ENCODE measurements at places on chromosomes 2 and 18.

DNA sequence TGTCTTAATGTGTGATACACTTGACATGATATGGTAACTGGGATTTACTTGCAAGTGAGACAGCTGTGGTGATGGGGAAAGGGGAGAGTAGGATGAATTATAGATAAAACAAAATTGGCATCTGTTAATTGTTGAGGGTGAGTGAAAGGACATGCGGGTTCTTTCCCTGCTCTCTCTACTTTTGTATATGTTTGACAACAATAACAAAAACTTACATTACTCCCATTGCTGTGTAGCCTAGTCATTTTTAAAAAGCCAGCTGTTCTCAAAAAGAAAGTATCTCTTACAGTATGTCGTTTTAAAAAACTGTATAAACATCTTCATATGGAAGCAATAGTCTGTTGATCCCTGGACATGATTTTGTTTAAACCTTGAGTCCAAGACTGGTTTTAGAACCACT, 117.6 kb downstream of the MYO1B start:
- no peak for DNase-seq

- DNase-seq: peak; percentile 95
These were observed 15.8 kb upstream of the SELENOI start for GRCh38 chr2:26330114-26330549.

DNA sequence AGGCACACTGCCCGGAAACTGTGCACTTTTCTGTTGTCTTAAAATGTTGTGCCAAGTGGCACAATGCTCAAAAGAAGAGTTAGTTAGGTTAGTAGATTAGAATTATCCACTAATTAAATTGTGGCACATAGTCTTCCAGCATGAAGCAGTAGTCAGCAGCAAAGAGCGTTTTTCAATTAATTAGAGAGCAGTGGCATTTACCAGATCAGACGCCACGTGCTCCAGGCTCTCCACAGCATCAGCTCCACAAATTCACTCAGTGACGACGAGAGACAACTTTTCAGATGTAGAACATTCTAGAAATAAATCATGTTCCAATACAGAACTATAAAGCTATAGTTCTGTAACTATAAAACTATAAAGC, 16.4 kb upstream of the RTTN start:
- no peak for DNase-seq

DNA sequence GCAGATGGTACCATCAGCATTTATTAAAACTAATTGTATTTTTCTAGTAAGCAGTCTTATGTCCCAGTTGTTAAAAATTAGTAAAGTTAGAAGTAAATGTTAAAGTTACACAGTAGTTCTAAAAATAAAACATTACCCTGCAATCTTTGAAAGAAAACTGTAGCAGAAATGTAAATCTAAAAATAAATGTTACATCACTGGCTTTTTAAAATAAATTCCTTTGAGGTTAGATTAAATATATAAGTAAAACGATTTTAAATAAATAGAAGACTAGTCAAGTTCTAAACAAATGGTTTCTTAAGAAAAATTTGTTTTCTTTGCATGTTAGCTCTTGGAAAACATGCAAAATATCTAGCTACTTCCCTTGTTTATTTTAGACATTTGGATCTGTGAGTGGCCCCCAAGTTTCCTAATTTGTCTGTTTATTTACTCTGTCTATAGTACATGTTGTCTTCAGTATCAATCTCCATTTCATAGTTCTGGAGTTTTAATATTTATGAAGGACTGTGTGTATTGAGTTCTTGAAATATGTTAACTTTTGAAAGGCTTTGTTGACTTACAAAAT, 58.2 kb downstream of the GLS start:
- DNase-seq: no peak
